ENCODE measurements at places on chromosomes 11 and 22.

DNA sequence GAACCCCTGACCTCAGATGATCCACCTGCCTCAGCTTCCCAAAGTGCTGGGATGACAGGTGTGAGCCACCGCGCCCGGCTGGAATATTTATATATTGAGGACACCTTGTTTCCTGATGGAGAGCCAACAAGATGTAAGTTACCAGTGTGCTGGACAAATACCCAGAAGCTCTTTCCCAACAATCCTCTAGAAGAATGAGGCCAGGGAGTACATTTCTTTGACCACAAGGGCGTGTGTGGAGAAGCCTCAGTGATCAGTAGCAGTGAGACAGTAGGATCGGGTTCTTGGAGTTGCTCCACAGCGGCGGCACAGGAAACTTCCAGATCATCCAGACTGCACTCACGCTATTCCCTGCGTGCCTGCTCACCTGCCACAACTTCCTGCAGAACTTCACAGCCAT, 10.3 kb upstream of the POLA2 start:
- no peak for DNase-seq

- no peak for DNase-seq
These were observed 7.7 kb downstream of the CREB3L1 start for GRCh38 chr11:46285173-46285572.

DNA sequence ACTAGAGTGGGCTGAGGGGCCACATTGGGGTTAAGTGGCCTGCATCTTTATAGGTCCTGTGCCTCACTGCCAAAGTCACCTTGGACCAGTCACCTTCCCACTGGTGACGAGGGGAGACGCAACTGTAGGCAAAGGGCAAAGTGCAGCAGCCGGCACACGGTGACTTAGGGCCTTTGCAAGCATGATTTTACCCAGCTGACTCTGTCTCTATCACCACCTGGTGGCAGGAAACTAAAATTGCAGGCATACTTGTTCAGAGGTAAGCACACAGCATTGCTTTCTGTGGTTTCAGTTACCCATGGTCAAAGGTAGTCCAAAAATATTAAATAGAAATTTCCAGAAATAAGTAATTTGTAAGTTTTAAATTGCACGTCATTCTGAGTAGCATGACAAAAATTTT, 1164.4 kb downstream of the BRD1 start:
- DNase-seq: peak; percentile 31

- no peak for DNase-seq
These were observed 246.2 kb downstream of the NTM start for GRCh38 chr11:131616481-131617140.

DNA sequence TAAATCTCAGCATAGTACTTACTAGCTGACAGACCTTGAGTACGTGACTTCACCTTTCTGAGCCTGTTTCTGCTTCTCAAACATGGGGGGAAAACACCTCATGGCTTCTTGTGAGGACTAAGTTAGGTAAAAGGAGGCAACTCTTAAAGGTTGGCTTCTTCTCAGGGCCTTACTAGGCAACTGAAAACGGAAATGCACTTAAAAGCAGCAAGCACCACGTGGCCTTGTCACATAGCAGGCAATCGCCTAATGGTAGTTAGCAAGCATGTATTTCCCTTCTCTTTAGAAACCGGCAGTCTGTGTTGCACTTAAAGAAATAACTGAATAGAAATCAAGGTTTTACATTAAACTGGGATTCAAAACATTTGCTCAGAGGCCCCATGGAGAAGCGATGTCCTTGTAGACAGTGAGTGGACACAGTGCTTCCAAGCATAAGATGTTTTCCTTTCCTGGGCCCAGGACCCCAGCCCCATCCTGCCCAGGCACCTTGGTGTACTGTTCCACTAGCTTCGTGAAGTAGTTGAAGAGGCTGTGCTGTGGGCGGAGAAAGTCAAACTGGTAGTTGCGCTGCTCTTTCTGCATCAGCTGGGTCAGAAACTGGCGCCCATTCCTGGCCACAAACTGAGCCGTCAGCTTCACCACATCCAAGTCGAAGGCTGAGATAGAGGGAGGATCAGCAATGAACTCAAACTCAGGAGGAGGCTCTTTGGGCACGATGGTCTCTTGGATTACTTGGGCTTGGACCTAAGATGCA, 12.1 kb downstream of the SF3A1 start:
- DNase-seq: no peak

- no peak for DNase-seq
These were observed 1.4 kb downstream of the CLDN5 start for GRCh38 chr22:19522881-19523239.

GRCh38 chr11:69241844-69242243, 52.1 kb upstream of the MYEOV start:
- DNase-seq: no peak

GRCh38 chr11:67545280-67545679, 22.0 kb upstream of the CABP2 start:
- DNase-seq: no peak

DNA sequence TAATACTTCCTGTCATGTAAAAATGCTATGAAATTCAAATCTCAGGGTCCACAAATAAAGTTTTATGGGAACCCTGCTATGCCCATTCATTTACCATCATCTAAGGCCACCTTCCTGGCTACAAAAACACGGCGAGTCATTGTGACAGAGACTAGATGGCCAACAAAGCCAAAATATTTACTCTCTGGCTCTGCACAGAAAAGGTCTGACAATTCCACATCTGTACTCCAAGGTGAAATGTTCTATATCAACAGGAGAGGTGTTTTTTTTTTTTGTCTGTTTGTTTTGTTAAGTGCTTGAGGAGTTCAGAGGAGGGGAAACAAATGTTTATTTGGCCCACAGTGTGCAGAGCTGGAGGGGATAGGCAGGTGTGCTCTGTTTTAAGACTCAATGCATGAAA, 18.6 kb upstream of the TMA7B start:
- peak; percentile 91 for DNase-seq

DNA sequence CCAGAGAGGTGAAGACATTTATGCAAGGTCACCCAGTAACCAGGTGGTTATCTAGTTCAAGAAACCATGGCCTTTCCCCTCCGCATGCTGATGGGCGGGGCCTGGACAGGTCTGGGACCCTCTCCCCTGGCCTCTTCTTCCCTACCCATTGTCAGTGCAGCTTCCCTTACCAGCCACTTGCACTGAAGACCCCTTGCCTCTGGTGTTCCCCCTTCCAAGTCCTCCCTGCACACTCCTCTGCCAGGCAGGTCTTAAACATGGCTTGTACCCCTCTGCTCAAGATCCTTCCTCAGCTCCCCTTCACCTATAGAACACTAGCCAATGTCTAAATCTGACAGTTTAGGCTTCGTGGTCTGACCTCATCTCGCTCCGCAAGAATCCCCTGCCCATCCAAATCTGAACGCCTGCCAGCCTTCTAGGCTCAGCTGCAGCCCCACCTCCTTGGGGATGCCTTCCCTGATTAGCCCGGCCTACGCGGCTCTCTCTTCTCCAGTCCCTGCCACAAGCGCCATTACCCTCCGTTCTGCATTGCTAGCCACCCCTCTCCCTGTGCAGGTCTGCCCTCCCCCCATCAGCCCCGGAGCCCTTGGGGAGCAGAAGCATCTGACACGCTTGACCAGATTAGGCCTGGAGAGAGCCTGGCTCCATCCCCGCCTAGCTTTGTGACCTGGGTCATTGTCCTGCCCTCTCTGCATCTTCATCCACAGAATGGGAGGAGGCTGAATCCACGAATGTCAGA, 213.8 kb downstream of the DSCAML1 start:
- DNase-seq: peak; percentile 97

DNA sequence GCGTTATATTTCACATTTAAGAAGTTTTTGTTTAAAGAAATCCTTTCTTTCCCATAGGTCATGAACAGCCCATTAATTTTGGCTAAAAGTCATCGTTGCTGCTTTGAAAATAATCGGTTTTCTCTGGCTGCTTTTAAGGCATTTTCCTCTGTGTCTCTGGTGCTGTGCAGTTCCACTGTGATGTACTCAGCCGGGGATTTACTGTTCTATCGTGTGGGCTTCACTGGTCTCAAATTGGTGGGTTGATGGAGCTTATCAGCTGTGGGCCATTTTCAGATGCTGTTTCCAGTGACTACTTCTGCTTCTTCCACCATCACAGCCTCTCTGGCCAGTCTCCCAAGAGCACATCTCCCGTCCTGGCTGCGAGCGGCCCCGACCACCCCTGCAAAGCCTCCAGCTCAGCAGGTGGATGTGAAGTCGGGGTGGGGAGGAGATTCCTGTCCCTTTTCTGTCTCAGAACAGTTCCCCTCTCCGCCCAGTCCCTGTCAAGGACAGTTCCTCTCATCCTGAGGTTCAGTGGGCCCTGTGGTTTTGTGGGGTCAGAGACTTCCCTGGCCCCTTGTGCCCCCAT, 20.3 kb downstream of the IFITM10 start:
- no peak for DNase-seq

- no peak for DNase-seq
These were observed 1232.5 kb upstream of the RAG2 start for GRCh38 chr11:37830529-37830928.

DNA sequence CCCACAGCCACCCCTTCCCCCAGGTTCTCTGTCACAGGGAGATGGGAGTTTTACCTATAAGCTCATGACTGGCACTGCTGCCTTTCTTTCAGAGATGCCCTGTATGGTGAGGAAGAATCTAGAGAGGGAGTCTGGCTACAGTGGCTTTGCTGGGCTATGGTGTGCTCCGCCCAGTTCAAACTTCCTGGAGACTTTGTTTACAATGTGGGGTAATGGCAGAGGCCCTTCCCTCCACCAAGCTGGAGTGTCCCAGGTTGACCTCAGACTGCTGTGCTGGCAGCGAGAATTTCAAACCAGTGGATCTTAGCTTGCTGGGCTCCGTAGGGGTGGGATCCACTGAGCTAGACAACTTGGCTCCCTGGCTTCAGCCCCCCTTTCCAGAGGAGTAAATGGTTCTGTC, 143.5 kb downstream of the MSANTD4 start:
- DNase-seq: no peak

- DNase-seq: no peak
These were observed 36.6 kb downstream of the RPL27A start for GRCh38 chr11:8719211-8719649.

GRCh38 chr22:37664249-37665101, 6.0 kb downstream of the PDXP start:
- DNase-seq: no peak

GRCh38 chr11:118899706-118900360, 16.1 kb downstream of the CXCR5 start:
- no peak for DNase-seq

DNA sequence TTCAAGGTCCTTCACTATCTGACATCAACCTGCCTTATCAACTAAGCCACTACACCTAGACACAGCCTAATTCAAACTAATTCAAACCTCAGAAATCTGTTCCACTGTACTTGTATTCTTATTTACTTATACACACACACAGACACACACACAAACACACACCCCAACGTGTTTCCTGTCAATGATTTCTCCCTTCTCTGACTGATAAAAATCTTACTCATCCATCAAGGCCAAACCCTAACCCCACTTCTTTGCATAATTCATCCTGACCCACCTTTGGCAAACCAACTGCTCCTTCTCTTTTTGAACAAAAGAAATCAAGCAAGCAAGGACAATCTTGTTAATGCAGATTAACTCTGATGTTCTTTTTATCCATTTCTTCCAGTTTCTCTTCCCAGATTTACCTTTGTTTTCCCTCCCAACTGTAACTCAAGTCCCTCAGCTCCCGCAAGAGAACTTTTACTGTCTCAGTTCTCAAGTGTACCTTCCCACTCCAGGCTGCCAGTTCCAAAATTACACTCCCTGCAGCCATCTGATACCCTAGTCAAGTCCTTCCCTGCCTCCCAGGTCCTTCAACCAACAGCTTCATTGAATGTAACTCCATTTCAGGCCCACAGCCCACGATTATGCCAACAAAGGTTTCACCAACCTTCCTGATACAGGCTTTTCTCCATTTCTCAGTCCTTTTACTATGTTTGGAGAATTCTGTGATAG, 78.3 kb downstream of the PAK1 start:
- DNase-seq: peak; percentile 16

DNA sequence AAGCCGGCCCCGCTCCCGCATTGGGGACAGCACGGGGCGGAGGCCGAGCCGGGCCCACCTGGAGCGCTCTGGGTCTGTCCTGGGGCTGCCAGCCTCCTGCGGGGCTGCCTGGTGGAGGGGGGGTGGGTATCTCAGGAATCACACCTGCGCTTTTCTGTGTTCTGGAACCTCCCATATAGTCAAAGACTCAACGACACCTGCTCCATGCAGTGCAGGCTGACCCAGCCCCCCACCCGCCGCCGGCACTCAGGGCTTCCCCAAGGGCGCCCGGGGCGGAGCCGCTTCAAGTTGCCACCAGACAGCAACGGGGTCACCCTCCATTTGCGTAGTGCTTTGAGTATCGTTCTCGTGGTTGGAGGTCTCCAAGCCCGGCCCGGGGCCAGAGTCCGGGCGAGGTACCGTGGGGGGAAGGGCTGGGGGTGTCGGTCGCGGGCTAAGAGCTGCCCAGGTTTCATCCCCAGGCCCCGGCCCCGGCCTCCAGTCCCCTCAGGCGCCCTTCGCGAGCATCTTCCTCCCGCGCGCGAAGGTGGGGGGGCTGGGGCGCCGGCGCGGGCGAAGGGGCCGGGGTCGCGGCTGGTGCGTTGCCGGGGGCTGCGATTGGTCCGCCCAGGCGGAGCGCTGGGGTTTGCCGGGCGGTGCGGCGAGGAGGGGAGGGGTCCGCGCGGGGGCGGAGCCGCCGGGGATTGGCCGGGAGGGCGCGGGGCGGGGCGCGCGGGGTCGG, 6.6 kb downstream of the TSPAN4 start:
- peak; percentile 63 for DNase-seq
